ENCODE measurements at places on chromosomes 6 and 20.
A peak's percentile ranks its signal among the peaks of the same experiment; 100 is the strongest.

DNA sequence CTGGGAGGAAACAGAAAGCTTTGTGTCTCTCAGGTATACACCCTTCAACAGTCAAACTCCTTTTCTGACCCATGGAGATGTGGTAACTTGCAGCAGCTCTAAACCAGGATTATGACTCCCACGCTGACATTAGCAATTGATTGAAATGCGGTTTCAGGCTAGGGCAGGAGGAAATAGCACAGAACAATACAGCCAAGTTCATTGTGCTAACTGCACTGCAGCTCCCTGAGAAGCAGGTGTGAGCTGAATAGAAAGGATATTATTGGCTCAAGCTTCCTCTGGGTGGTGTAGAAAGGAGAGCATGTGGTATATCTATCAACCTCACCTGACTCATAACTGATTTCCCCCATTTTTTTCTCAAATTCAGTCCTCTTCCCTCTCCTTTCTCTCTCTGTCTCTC is 612.3 kb upstream of the BTBD3 start:
- DNase-seq, result no peak

- no peak for DNase-seq
Measured at GRCh38 chr6:76004202-76004601, 68.3 kb downstream of the IMPG1 start.

DNA sequence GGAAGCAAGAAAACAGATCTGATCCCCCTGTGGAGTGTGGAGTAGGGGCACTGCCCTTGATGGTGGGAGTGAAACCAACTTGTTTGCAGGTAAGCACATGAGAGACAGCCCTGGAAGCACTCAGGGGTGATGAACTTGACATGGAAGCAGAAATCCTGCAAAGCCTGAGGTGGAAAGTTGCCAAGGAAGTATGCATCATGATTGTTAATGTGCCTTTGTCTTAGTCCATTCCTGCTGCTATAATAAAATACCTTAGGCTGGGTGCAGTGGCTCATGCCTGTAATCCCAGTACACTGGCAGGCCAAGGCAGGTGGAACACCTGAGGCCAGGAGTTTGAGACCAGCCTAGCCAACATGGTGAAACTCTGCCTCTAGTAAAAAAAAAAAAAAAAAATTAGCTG is 40.2 kb upstream of the IFNGR1 start:
- DNase-seq, result no peak

- DNase-seq, result no peak
Measured at GRCh38 chr6:52098721-52099120, 11.3 kb upstream of the PKHD1 start.

DNA sequence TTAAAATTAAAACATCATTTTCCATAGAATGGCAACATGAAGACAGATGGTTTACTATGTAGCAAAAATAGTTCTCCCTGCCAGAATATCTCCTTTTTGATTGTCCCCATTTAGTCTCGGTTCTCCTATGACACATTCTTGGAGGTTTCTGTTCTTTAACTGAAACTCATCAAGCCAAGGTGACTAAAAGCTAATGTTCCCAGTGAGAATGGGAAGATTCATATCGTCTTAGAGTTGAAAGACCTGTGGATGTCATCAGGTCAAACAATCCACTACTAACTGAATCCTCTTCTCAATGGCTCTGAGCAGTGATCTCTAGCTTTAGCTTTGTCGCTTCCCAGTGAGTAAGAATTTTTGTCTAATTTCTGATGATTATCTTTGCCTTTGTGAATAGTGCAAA is 1.3 kb upstream of the DOK5 start:
- no peak for DNase-seq

GRCh38 chr6:30703011-30703410 is 12.2 kb upstream of the NRM start:
- DNase-seq, result no peak

DNA sequence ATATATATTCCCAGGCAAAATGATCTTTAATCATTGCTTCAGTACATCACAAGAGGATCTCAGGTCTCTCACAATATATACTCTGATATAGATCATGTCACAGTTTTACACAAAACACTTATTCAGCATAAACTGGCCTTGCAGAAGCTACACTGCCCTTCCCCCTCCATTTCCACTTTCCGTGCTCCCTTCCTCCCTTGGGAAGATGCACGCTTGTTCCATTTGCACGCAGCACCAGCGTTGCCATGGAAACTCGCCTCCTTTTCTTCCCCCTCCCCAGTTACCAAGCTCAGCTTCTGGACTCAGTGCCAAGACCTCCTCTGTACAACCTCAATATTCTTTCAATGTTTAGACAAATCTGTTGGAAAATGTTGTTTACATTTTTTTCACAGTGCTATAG is 154.6 kb downstream of the RFPL4B start:
- no peak for DNase-seq

- DNase-seq, result no peak
Measured at GRCh38 chr20:46835418-46835817, 59.2 kb upstream of the EYA2 start.

DNA sequence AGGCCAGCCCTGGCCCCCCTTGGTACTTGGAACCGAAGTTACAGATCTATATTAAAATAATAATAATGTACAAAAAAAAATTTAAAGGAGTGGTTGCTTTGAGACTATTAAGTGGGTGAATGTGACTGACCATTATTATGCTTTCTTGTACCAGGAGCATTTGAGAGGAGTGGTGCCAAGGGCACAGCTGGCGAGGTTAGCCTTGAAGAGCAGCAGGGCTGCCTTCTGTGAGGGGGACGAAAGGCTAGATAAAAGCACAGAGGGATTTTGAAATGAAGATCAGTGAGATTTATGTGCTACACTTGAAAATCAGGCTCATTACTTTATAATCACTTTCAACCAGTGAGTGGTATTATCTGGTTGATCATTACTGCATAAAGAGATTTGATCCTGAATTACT is 48.6 kb downstream of the FIG4 start:
- no peak for DNase-seq

DNA sequence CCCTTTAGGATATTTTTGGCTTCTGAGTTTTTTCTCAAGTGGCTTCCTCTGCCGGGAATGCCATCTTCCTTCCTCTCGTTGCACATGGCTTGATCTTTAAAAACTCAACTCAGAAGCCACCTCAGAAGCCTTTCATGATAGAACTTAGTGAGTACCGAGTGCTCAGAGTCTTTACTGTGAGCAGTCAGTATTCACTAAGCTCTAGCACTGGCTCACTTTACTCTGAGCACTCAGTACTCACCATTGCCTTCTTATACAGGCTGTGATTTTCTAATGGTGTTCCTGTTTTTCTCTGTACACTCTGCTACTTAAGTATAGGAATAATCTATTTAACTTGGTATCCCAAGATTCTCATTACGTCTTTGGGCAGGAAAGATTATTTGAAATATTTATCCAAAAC is 116.2 kb downstream of the PFDN4 start:
- no peak for DNase-seq

DNA sequence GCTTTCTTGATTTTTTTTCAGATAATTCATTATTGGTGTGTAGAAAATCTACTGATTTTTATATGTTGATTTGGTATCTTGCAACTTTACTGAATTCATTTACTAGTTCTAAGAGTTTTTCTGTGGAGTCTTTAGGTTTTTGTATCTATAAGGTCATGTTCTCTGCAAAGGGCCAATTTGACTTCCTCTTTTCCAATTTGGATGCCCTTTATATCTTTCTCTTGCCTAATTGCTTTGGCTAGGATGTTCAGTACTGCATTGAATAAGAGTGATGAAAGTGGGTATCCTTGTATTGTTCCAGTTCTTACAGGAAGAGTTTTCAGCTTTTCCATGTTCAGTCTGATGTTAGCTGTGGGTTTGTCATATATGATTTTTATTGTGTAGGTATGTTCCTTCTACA is 14.4 kb upstream of the NKX2-4 start:
- no peak for DNase-seq

- no peak for DNase-seq
Measured at GRCh38 chr6:5941188-5941587, 65.5 kb downstream of the NRN1 start.

GRCh38 chr6:156109713-156110112 is 654.1 kb upstream of the NOX3 start:
- no peak for DNase-seq

- DNase-seq, result peak; percentile 36
Measured at GRCh38 chr6:12289933-12290820, at the start of gene EDN1. TSS of gene EDN1 (plus strand) at chr6:12290361. CDS start at chr6:12290630, 269 bp downstream.

- no peak for DNase-seq
Measured at GRCh38 chr6:50986319-50986718, 167.6 kb downstream of the TFAP2B start.

GRCh38 chr6:16252686-16253299 is 14.4 kb downstream of the GMPR start:
- DNase-seq, result no peak

DNA sequence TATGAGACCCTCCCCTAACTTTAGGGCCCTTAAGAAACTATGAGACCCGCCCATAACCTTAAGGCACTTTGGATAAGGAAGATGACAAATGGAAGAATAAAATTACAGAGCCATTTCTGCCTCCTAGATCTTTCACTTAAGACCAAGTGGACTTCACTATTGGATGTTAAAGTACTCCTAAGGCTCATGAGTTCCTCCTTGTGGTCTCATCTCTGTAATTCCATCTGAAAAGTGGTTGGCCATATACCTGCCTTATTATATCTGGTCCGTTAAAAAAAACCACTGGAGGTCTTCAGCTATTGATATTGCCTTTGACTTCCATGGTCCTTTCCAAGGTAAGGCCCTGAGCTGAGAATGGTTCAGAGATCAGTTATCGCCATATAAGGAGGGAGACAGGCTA is 310.3 kb downstream of the EYA4 start:
- DNase-seq, result no peak
